ENCODE measurements at places on chromosomes 2 and 18.

DNA sequence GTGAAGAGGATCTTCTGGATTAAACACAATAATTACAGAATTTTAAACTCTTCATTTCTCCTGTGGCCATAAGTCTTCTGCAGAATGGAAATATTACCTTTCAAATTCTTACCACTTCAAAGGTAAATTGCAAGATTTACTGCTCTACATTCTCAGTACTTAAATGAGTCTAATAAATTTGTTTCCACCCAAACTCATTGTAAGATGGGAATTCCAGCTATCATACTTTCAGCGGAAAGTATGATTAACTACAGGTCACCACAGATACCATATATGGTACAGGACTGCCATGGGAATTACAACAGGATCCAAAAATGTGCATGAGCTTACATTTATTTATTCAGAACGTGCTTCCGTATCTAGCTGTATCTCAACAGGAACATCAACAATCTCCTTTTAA lies 3.1 kb downstream of the DSC3 start:
- no peak for DNase-seq

- no peak for DNase-seq
These were observed 282.6 kb downstream of the STK39 start for GRCh38 chr2:167964650-167965413.

DNA sequence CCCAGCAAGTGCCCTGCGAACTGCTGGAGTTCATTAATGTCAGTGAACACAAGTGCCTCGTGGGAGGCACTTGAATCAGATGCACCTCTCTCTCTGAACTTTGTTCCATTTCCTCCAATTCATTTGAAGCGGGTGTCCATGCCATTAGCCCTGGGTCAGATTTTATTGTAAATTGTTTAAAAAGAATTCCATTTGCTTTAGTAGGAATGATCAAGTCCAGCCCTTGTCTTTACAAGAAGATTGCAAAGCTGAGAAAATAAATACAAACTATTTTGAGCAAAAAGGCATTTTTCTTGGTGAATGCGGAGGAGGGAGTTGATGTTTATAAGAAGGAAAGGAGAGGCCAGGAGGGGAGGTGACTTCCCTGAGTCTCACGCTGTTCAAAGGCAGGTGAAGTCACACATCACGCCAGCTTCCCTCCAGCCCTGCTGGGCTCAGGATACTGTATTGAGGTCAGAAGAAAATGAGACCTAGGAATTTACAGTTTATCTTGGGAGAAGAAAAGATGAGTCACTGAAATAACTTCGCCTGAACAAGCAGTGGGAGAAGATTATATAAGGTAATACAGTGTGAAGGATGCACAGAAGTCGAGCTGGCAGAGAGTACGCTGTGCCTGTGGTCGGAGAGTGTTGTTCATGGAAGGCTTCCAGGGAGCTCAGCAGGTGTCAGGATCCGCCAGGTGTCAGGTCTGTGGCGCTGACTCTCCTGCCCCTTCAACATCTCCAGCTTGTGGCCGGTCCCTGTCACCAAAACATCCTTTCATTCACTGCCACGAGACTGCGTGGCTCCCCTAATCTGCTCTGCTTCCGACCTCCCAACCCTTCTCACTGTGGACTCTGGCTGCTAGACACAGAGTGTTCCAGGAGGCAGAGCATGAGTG lies 36.5 kb downstream of the EFR3B start:
- DNase-seq: no peak

- DNase-seq: no peak
These were observed 219.9 kb downstream of the PIK3C3 start for GRCh38 chr18:42174909-42175308.

DNA sequence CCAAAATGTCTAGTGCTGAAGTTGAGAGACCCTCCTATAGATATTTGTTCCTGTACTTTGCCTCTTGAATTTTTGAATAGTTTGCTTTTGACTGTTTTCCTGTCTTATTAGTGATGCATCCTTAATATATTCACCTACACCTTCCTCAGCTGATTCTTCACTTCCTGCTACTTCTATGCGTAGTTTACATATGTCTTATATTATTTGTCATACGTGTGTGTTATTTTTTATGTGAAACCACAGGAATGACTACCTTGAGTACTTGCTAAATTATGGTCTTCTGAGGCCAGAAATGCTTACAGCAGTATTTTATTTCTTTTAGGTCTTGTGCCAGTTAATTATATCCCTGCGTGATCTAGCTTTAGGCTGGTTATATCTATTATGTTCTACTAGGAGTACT lies 9.9 kb downstream of the UBE2E3 start:
- no peak for DNase-seq

- no peak for DNase-seq
These were observed 173.7 kb downstream of the PRKCE start for GRCh38 chr2:45825001-45825651.

DNA sequence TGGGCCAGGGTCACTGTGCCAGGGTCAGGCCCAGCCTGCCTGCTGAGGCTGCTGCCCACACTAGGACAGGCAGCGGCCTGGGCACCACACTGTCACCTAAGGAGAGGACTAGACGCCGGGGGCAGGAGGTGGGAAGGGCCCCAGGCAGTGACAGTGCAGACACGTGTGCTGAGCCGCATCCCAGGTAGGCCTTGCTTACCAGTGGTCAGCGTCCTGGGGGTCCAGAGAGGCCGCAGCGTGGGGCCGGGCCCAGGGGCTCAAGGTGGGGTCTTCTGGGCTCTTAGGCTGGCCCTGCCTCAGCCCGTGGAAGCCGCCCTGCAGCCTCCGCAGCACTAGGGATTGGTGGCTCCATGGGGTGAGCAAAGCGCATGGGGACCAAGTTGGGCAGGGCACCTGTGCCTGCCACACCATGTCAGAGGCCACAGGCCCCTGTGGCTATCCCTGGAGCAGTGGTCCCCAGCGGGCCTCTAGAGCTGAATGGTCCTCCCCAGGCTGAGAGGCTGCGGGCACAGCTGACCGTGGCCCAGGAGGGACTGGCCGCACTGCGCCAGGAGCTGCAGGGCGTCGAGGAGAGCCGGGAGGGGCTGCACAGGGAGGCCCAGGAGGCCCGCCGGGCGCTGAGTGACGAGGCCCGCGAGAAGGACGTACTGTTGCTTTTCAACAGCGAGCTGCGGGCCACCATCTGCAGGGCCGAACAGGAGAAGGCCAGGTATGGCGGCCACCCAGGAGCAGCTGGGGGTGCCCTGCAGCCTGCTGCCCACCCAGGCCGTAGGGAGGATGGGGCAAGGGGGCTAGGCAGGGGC lies 35.2 kb upstream of the SNED1 start:
- no peak for DNase-seq

DNA sequence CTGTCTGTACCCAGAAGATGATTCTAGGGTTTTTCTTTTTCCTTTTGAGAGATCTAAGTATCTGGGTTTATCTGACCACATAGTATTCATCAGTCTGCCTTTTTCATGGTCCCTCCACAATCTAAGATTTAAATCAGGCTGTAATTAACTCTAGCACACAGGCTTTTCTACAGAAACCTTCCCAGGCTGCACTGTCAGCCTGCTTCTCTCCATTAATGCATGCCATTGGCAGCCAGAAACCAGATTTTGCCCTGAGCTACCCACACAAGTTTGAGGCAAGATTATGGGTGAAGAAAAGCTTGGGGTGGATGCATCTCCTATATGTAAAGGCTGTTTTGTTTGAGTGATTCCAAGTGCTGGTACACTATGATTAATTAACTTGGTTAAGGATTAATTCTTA lies 45.7 kb upstream of the EML4 start:
- DNase-seq: no peak

- DNase-seq: no peak
These were observed 174.4 kb upstream of the FBXO11 start for GRCh38 chr2:48080534-48081316.

GRCh38 chr2:221833966-221834365 lies 261.9 kb upstream of the EPHA4 start:
- DNase-seq: no peak
